Stimulated activated CD4-positive, alpha-beta T cell treated with anti-CD3 and anti-CD28 coated beads, Interleukin-1b, Interleukin-23, amount 100 ng/mL, for 48 hours (primary cell): ENCODE measurements at places on chromosomes 6 and 20.

- no peak for DNase-seq
These were observed 61.7 kb downstream of the RIOK1 start for GRCh38 chr6:7451326-7451725.

DNA sequence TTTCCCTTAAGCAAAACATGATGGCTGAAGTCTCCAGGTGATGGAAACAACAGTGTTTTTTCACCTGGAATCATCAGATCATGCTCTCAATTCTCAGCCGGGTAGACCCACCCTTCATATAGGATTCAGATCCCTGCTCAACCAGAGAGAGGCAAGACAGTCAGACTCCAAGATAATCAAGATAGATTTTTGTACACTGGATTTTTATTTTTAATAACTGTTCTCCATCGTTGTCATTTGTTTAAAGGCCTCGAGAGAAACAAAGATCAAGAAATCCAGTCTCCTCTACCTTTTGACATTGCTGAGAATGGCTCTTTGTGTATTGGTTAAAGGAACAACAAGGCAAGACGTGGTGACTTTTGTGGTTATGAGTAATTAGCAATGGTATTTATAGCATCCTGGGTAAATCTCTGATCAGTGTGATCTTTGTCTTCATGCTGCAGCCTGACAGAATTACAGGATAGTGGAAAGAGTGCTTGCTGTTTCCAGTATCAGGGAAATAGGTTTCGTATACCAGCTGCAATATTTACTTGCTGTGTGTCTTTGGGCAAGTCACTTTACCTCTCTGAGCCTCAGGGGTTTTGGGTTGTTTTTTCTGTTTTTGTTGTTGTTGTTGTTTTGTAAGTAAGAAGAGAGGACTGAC is 29.9 kb downstream of the ID4 start:
- no peak for DNase-seq

GRCh38 chr20:47348539-47349142 is 7.9 kb downstream of the ZMYND8 start:
- DNase-seq: no peak

- DNase-seq: no peak
These were observed 4.4 kb upstream of the PRIM2 start for GRCh38 chr6:57313009-57313408.

- DNase-seq: no peak
These were observed 35.3 kb downstream of the KIAA0408 start for GRCh38 chr6:127423921-127424320.

DNA sequence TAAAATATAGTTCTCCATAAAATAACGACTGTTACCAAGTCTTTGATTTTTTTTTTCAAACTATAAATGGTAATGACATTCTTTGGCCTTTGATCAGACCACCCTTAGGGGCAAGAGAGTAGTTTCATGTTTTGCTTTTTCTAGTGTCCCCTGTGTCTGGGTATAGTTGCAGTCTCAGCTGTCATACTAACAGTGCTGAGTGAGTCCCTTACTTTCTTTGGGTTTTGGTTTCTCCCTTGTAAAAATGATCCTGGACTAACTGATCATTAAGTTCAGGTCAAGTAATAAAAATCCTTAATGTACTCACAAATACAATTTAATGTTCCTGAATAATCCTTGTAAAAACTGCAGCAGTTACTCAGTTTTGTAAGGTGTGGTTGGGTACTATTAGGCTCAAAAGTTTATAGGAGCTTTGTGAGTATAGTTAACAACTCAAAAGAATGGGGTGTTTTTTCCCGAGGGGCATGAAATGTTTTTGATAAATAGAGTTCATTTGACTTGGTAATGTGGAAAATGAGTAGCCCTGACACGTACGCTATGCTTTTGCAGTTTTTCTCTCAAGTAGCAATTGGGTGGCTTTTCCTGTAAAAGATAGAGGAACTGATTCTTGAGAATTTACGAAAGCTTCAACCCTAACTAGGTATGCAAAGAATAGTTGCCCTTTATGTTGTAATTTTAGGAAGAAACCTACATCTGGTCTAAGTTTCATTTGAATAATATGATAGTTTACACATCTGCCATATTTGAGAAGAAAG is 6.2 kb downstream of the PTPN1 start:
- no peak for DNase-seq

DNA sequence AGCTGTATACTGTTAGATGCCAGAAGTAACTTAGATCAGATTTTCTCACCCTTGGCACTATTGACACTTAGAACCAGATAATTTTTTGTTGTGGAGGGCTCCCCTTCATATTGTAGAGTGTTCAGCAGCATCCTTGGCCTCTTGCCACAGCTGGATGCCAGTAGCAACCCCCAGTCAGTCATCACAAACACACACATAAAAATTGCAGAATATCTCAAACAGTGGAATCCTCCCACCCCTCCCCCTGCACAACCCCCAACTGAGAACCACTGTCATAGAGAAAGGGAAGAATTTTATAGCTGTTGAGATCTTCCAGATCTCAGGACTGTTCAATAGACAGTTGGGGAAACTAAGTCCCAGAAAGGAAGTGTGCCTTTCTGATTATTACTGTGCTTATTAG is 81.2 kb upstream of the VSTM2L start:
- DNase-seq: no peak

GRCh38 chr6:53529324-53530036 is 15.4 kb downstream of the GCLC start:
- no peak for DNase-seq
